Activated T-helper 1 cell treated with Interleukin-2 at 50 U/mL for 16 hours (primary cell): ENCODE measurements at places on chromosomes 11 and 22.

DNA sequence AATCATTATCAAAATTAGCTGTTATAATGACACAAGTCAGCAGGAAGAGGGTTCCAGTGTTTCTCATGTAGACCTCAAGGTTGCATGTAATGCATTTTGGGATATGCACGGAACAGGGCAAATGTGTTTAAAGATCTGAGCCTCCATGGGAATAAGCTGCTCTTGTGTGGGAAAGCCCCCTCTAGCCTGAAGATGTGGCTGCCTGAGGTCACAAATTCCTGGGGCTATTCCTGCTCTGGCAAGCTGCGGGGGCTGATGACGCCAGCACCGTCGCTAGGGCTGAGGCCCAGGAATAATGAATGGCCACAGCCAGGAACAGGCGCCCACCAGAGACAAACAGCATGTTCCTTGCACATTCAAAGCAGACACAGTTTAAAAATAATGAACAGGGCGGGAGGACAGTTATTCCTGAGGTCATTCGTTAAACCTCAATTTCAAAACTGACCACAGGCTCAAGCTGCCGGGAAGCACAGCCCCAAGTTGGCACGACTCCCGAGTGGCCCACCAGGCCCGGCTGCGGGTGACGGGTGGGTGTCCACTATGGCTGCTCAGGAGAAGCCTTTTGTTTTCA is 11.7 kb downstream of the OSBPL5 start:
- no peak for DNase-seq

- no peak for DNase-seq
These were observed 173.2 kb upstream of the SORL1-AS1 start for GRCh38 chr11:121625777-121626506.

DNA sequence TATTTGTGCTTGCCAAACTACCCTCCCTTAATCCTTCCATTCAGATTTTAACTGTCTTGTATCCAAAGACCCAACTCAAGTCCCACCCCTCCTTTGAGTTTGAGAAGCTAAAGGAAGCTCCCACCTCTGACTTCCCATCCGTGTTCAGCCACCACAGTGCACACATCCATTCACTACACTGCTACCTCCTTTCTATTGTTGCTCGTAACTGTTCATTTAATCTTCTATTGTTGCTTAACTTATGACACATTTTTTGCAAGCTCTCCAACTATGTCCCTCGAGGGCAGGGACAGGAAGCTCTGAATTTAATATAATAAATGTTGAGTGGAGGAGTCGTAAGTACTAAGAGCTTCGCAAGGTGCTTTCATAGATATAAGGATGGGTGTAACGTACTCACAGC is 10.4 kb downstream of the LARGE1 start:
- no peak for DNase-seq

- no peak for DNase-seq
These were observed 81.1 kb upstream of the KCNQ1OT1 start for GRCh38 chr11:2780850-2781407.

- no peak for DNase-seq
These were observed 870.2 kb downstream of the BRD1 start for GRCh38 chr22:48957311-48957986.

GRCh38 chr11:3095712-3096361 is 38.6 kb upstream of the CARS1 start:
- no peak for DNase-seq

DNA sequence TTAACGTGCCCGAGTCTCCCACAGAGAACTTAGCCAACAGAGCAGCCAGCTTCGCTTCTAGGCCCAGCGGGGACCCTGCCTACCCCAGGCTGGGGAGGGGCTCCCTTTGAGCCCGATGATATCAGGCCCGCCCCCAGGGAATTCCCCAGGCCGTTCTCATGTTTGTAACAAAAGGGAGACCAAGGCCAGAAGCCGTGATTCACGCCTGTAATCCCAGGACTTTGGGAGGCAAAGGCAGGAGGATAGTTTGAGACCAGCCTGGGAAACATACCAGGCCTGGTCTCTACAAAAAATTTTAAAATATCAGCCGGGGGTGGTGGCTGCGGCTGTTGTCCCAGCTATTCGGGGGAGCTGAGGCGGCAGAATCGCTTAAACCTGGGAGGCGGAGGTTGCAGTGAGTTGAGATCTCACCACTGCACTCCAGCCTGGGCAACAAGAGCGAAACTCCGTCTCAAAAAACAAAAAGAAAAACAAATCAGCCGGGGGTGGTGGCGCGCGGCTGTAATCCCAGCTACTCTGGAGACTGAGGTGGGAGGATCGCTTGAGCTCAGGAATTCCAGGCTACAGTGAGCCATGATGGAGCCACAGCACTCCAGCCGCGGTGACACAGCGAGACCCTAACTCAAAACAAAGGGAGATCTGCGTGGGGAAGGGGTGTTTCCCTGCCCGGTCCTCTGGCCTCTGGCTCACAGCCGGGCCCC is 1.7 kb downstream of the DRD4 start:
- no peak for DNase-seq

DNA sequence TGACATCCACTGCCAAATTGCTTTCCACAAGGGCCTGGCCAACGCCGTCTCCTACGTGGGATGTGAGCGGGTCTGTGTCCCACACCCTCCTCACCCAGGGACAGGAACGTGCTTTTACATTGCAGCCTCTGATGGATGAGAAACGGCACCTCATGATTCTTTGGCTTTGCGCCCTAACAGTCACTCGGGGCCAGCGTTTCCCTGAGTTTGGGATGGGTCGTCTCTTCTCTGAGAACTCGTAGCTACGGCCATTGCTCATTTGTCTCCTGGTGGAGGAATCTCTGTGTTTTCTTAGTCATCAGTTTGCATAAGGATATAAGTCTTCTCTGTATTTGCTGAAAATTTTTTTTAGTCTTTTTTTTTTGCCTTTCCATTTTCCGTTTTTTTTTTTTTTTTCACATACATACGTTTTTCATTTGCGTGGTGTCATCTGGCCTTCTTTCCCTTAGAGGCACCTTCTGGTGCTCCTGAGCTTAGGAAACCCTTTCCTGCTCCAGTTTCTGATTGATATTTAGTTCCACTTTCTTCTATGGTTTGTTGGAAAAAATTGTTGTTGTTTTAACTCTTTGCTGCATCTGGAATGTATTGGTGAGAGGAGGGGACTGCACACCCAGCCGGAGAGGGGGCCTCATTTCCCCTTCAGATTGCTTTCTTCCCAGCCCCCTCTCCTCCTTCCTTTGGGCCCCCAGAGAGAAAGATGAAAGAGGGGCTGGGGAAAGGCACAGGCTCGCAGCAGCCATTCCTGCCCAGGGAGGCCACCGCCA is 12.0 kb downstream of the TNNT3 start:
- no peak for DNase-seq

DNA sequence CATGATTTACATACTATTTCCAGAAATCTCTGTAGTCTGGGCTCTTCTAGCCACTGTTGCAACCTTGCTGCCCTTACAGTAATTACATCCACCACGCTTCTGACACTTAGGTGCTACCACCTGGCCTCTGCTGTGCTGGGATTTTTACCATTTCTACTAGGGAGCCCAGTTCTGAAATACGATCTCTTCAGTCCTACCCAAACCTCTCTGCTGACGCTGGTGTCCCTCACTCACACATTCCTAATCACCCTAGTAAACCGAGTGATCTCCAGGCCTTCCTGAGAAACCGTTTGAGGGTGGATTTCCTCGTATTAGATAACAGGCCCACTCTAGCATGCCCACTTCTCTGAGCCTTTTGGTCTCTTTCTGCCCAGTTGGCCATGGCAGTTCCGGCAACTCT is 588.9 kb upstream of the CADM1 start:
- no peak for DNase-seq

DNA sequence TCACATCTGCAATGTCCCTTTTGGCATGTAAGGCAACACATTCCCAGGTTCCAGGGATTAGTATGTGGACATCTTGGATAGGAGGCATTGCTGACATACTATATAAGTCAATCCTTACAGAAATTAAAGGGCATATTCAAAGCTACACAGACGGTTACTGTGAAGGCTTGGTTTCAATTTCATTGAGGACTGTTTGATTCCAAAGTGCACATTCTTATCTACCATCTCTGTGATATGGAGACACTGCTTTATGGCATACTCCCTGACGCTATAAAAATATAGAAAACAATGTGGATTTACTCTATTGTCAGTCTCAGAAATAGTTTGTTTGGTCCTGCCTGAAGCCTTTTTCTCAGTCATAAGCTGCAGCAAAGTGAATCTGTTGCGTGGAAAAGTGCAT is 1486.7 kb downstream of the FAM181B start:
- no peak for DNase-seq

GRCh38 chr11:66956689-66957290 is 1.4 kb downstream of the PC start:
- no peak for DNase-seq

DNA sequence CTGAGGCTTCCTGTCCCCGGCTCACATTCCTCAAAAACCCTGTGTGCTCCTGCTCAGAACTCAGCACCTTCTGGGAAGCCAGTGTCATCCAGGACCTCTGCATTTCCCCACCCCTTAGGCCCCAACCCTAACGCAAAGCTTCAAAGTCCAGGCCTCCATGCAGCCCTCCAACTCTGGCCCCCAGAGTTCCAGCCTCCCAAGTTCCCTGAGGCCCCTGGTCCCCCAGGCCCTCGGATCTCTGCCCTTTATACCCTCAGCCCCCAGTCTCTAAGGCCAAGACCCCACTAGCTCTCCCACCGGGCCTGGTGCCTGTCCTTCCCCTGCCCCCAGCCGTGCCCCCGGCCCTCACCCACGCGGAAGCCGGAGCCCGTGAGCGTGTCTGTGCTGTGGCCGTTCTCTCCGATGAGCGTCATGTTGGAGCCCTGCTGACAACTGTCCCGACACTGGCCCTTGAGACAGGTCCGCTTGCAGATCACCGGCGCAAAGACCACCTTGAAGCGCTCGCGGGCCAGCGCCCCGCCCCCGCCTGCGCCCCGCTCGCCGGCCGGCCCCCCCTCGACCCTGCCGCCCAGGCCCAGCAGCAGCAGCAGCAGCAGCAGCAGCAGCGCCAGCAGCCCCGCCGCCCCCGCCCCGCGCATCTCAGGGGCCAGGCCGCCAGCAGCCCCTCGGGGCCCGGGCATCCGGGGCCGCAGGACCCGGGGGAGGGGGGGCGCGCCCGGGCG is 718 bp downstream of the LTBP3 start:
- no peak for DNase-seq

GRCh38 chr11:20037396-20038153 is 122.7 kb downstream of the DBX1 start:
- DNase-seq = no peak

GRCh38 chr11:10742460-10743208 is 8.4 kb upstream of the CTR9 start:
- DNase-seq = no peak

DNA sequence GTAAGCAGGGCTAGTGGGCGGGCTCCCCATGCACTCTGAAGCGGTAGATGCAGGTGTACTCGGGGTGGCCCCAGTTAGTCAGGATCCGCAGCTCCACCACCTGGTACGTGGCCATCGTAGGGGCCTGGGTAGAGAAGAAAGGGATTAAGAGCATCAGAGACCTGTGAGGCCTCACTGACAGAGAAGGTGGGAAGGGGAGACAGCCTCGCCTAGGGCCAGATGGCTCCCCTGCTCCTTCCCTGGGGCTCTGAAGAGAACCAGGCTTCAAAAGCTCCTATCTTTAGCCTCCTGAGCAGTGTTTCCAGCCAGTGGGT is 19.6 kb downstream of the SUN2 start:
- no peak for DNase-seq

- DNase-seq = no peak
These were observed 36.6 kb downstream of the ST3GAL4 start for GRCh38 chr11:126391970-126392632.

DNA sequence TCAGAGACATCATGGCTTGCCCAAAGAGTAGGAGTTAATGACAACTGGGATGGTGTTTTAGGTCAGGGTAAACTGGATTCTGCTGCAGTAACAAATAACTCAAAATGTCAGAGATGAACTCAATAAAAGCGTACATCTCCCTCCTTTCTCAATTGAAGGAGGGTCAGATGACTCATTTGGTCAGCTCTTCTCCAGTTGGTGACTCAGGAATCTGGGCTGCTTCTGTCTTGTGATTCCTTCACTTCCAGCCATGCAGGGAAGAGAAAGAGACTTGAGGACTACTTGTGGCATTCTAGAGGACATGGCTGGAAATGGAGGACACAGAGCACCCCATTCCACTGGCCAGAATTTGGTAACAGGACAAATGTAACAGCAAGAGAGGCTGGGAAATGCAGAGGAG is 3.2 kb upstream of the SYT13 start:
- DNase-seq = no peak

DNA sequence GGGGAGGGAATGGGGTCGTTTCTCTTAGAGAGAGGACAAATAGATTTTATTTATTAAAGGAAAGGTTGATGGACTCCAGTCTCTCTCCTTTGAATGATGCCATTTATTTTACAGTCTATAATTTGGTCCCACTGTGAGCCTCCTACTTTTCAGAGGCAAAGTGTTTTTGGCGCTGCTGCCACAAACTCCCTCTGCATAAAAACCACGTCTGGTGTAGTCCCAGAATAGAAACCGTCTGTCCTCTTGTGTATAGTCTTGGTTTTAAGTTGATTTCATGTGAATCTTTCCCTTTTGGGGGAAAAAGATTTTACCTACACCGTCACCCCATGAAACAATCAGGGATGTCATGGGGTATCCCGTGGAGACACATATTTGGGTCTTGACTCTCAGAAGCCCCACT is 143.6 kb upstream of the SEZ6L start:
- DNase-seq = no peak

DNA sequence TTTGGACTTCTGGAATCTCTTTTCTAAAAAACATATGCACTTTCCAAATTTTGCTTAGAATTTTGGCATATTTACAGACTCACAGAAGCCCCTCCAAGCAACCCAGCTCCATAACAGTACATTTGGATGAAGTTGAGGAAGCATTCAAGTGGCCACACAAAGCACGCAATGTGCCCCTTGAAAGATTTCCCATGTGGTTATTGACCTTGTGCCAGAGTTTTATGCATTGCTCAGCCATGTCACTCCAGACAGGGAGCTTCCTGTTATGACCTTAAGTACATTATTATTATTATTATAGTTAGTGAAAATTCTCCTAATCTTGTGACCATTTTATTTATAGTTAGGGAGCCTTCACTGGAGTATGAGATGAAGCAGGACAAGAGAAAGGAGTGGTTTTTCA is 35.0 kb upstream of the BDNF start:
- no peak for DNase-seq

DNA sequence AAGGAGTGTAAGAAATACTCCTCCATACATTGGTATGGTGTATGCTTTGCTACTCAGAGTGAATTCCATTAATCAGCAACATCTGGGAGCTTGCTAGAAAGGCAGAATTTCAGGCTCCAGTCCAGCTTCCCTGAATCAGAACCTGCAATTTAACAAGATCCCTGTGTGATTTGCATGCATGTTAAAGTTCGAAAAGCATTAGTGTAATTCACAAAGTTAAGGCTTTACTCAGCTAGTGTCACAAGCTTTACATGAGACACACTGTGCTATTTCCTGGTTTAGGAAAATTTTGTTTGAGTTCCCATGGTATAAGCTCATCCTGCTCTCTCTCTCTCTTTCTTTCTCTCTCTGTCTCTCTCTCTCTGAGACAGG is 37.0 kb upstream of the HEPHL1 start:
- no peak for DNase-seq
